ELF-1 (cell line): ENCODE measurements at places on chromosomes 5 and 9.

GRCh38 chr9:129278391-129279237, 100.6 kb upstream of the IER5L start:
- peak; percentile 80 for DNase-seq

- no peak for DNase-seq
Observed at GRCh38 chr5:73529081-73529480, 30.8 kb downstream of the BTF3 start.

DNA sequence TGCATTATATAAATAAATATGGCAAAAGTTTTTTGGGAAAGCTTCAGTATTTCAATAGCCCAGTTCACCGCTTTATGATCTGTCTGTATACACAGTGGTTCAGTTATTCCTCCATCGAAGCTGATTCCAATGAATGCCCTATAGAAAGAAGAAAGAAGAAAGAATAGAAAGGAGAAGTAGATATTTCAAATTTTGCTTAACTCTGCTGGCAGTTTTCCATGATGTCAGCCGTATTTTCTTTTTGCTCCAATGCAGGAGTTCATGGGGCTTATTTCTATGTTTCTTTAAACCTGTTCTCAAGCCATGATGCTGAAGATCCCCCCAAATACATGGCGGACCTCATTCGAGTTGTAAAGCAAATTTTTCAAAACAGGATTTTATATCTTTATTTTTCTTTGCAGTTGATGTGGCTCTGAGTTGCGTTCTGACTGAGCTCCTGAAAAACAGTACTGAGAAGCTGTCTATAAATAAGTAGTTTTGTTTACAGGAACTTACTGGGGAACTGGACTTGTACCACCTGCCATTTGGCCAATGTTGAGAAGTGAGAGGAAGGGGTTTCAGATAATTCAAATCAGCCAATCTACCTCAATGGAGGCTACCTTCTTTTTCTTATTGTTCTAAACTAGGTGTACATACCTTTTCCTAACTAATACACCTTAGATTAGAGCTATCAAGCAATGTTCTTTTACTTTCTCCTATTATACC, 418.5 kb upstream of the MEF2C start:
- no peak for DNase-seq

- no peak for DNase-seq
Observed at GRCh38 chr9:98129451-98129881, 10.4 kb upstream of the TRIM14 start.

- no peak for DNase-seq
Observed at GRCh38 chr9:77899679-77900354, 131.8 kb downstream of the GNAQ start.

DNA sequence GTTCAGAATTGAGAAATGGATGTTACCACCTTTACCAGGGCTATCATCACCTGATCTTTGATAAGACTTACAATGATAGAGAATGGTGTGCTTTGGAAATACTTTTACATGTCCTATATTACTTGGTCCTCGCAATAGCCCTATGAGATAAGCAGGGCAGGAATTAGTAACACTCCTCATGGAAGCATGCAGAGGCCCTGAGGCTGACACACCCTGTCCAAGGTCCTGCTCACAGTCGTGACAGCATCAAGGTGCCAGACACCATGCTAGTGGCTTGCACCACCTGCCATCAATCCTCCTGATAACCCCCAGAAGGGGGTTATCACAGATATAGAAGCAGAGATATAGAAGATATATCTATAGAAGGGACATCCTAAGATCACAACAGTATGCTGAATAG, 216.8 kb upstream of the TBC1D2 start:
- no peak for DNase-seq

GRCh38 chr5:102955488-102955887, 164.4 kb downstream of the GIN1 start:
- DNase-seq, result no peak

DNA sequence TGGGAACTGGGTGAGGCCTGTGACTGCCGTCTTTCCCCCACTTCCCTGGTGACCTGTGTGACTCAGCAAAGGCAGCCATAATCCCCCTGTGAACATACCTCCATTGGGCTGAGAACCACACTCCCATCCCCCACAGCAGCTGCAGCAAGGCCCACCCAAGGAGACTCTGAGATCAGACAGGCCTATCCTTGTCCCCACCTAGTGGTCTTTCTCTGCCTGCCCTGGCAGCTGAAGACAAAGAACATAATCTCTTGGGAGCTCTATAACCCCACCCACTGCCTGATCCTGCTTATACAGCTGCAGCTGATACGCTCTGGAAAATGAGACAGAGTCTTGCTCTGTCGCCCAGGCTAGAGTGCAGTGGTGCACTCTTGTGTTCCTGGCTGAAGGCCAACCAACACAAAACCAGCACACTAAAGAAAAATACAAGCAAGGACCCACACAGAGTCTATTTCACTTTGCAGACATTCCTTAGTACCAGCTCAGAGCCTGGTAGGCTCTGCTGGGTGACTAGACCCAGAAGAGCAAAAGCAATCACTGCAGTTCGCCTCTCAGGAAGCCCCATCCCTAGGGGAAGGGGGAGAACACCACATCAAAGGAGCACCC, 106.7 kb downstream of the MCTP1 start:
- peak; percentile 94 for DNase-seq

DNA sequence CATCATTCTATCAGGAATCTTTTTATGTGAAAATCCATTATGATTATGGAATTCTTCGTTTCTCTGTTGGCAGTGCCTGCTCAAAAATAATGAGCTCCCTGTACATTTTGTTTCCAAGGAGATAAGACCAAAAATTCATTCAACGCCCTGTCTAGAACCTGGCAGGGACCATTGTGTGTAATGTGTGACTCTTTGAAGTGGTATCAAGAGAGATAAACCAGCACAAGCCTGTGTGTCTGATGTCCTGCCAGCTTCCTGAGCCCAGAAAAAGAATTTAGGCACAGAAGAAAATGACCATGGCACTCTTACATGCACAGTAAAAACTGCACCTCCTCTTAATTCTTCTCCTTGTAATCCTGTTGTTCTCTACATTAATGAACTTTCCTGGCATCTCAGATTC, 177.4 kb downstream of the SAXO1 start:
- no peak for DNase-seq

DNA sequence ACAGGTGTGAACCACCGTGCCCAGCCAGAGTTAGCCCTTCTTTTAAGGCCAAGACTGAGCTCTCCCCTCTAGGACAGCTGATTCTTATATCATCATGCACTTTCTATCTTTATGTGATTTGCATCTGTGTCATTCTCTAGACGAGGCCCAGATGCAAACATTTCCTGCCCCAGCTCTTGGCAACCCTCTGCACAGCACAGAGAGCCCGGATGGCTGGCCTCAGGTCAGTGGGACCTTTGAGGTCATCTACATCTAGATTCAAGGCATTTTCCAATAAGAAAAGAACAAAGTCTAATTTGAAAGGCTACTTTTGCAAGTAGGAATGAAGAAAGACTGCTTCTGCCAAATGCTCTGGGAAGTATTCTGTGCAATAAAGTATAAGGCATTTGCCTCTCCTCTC, 109.0 kb upstream of the DAB2 start:
- DNase-seq, result no peak

- DNase-seq, result peak; percentile 59
Observed at GRCh38 chr9:2228132-2228531, 213.0 kb downstream of the SMARCA2 start.

DNA sequence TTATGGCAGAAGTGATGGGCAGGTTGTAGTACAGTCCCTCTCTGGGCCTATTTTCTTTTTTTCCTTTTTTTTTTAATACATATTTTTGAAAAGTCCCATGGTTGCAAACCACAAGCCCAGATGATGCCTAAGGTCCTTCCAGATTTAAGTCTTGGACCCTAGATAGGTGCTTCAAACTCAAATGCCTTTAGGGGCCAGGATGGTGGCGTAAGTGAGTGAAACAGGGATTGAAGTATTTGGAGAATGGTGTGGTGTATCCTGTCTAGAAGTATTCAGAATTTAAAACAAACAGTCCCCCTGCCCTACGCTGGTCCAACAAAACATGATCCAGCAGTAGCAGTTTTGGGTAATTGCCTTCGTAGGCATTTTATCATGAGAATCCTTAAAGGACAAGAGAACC, 2.2 kb downstream of the TIGD6 start:
- no peak for DNase-seq

GRCh38 chr9:35116539-35116897, 856 bp upstream of the ATOSB start:
- no peak for DNase-seq

- DNase-seq, result no peak
Observed at GRCh38 chr5:84825606-84826005, 440.9 kb upstream of the EDIL3 start.

DNA sequence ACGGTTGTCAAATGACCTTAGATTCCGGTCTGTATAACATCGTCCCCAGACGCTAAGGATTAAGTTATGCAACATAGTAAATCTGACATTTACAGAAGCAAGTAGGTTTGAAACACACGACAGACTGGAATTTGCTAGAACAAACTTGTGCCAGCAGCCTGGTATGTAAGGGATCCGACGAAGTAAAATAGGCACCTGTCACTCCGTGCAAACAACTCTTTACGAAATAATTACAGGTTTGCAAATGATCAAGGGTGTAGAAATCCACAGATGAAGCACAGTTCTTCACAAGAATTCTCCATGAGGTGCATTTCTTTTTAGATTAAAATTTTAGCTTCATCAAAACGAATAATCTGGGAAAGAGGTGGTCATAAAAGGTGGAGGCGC, 508 bp downstream of the MOCS2 start:
- no peak for DNase-seq

DNA sequence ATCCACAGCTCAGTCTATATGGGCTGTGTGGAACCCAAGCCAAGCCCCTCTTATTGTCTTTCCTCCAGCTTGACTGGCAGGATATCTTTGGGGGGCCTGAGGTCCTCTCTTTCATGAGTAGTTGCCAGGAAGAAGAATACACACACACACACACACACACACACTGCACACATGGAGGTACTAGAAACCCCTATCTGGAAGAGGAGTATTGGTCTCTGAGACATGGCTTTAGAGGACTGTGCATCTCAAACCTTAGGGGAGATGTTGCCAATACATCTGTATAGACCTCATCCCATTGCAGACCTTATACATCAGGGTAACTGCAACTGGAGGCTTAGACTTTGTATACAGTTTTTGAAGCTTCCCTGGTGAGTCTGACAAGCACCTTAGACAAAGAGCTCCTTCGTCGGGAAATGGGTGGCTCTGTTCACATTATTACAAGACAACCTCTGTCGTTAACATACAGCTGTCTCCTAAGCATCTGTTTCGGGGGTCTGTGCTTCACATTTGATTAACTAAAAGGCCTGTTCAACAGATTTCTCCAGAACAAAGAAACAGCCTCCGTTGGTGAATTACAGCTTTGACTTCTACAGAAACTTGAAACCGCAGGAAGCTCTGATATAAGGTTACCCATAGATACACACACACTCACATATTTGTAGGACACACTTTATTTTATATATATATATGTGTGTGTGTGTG, 5.5 kb upstream of the ENTREP1 start:
- DNase-seq, result no peak

GRCh38 chr5:67496051-67496450, 299.5 kb upstream of the CD180 start:
- DNase-seq, result no peak

DNA sequence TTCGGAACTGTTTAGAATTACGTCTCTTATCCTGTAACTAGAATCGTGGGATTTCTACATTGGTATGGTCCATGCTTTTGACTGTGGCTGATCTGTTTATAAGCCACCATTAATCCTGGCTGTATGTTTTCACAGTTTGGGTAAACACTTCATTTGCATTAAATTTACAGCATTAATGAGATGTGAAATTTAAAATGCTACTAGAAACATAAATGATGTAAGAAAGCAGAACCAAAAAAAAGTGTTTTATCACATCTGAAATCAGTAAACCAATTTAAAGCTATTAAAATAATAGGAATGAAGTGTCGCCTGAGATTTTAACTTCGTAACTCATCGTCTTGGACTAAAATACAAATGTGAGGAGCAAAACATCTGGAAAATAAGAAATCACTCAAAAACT, 201.7 kb downstream of the NFIB start:
- no peak for DNase-seq

DNA sequence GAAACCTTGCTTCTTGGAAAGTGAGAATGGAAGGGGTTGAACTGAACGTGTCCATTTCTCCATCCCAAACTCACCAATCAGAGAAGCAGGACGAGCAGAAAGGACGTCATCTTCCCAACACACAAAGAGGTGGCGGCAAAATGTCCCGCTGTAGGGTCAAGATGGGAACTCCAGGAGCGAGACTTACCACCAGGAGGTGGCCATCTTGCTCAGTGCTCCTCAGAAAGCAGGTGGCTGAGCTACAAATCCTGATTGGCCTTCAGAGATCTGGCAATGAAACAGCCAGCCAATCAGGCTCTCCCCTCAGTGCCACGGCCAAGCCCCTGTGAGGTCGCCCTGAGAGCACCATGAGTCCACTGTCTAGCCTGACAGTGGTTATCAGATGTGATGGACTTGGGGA, 259.0 kb downstream of the NDUFS4 start:
- DNase-seq, result no peak

DNA sequence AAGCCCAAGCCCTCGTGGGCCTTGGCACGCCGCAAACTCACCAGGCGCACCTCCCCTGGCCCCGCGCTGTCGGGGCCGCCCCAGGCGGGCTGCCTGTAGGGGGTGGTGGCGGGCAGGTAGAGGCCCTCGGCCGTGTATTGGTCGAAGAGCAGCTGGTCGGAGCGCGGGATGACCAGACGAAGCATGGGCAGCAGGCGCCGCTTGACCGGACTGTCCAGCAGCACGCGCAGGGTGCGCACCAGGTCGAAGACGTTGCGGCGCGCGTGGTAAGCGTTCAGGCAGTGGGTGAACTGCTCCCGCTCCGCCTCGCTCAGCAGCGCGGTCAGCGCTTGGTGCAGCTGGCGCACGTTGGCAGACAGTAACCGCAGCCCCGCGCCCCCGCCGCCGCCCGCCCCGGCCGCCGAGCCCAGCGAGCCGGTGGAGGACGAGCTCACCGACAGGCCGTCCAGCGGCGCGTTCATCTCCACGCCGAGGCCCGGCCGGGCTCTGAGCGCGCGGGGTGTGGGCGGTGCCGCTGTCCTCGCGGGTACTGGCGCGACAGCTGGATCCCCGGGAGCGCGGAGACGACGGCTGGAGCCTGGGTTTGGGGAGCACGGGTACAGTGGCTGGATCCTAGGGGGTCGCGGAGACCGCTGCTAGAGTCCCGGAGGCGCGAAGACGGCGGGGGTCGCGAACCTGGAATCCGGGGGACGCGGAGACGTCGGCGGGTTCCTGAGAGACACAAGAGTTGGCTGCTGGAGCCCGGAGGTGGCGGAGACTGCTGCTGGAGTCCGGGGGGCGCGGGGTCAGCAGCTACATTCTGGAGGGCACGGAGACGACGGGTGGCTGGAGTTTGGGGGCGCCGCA, 709 bp downstream of the WHRN start:
- peak; percentile 75 for DNase-seq

DNA sequence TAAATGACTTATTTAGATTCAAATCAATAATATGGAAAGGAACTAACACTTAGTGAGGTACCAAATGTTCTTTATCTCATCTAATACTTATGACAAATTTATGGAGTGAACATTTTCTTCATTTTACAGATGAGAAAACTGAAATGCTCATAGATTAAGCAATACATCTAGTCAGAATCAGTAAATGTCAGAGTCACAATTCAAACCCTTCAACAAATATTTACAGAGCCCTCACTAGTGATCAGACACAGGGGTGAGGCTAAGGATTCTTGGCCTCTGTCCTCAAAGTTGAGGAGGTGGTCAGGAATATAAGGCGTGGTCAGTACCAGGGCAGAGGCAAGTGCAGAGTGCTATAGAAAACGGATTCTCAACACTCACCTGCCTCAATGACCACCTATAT, 29.5 kb upstream of the ARSB start:
- DNase-seq, result no peak

GRCh38 chr5:148378670-148379069, 5.1 kb upstream of the FBXO38 start:
- no peak for DNase-seq
